ENCODE measurements at places on chromosomes 1 and 21. TPM values are rescaled to one million over a fixed set of nuclear protein-coding genes. Genes with fewer than 3 reads are reported as not detected.

DNA sequence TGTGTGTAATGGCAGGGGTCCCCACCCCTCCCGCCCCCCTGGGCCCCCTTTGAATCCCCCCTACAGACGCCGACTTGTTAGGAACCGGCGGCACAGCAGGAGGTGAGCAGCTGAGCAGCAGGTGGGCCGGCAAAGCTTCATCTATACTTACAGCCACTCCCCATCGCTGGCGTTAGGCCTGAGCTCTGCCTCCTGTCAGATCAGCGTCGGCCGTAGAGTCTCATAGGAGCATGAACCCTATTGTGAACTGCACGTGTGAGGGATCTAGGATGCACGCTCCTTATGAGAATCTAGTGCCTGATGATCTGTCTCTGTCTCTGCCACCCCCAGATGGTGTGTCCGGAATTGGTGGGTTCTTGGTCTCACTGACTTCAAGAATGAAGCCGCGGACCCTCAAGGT, 14.9 kb upstream of the VPS26C start:
- no peak for DNase-seq

DNA sequence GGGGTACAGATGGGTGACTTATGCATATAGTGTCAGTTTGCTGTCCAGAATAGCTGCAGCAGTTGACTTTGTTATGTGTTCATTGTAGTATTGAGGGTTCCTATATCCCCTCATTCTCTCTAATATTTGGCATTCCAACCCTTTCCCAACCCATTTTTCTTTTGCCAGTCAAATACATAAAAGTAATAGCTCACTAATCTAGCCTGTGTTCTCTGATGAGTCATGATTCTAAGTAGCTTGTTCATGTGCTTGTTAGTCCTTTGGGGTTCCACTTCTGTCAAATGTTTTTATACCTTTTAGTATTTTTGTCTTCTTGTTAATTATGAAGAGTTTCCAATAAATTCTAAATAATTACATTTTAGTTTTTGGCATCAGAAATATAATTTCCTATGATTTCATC, 99.2 kb upstream of the MROH9 start:
- DNase-seq, result no peak

KIF17 gene
- 1.9 TPM for total RNA-seq

DNA sequence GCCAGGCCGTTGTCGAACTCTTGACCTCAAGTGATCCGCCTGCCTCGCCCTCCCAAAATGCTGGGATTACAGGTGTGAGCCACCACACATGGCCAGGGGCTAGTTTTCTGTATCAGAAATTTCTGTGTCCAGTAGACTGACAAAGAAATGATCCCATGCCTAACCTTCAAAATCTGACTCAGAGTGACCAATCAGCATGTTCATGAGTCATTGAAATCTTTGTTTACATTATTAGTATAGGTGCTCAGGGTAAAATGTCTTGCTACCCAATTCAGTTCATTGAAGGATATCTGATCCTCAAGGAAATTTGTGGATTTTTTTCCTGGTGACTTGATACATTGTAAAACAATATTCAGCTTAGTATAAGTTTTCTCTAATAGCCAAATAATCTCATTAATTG, 11.0 kb upstream of the LDLRAD2 start:
- DNase-seq, result peak; percentile 63

NCAM2 gene
- total RNA-seq, result not detected

Data from MCF 10A (cell line).